Endodermal cell (in vitro differentiated cells): ENCODE measurements at places on chromosomes 16 and 17. TPM values are rescaled to one million over a fixed set of nuclear protein-coding genes. Genes with fewer than 3 reads are reported as not detected.

- no peaks in the 10 kb centered on the region for H3K36me3 ChIP-seq
- no peak for DNase-seq
- no peak overlapping the region for H3K27ac ChIP-seq
- H3K4me3 ChIP-seq = no peak overlapping the region
- no peaks in the 10 kb centered on the region for H3K27me3 ChIP-seq
These were observed 8.7 kb upstream of the DPEP1 start for GRCh38 chr16:89604764-89605163.

- peaks cover 65% of the 10 kb centered on the region for H3K27me3 ChIP-seq
- no peaks in the 10 kb centered on the region for H3K4me1 ChIP-seq
- H3K36me3 ChIP-seq = no peaks in the 10 kb centered on the region
- no peak overlapping the region for H3K27ac ChIP-seq
- no peak for DNase-seq
These were observed 215.6 kb downstream of the GRIN2A start for GRCh38 chr16:9966569-9967157.

DNA sequence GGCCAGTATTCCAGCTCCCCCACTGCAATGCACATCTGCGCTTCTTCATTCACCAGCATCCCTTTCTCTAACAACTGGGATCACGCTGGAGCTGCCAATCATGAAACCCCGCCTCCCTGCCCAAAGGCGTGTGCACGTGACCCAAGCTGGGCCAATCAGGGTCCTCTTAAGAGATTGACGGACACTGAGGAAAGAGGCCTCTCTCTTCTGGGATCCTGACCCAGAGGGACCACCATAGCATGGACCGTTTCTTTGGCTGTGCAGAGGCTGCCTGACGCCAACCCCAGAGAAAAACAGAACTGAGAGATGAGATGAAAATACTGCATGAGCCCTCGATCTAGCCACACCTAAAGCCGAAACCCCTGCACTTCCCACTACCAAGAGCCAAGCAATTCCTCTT is 32.0 kb downstream of the COTL1 start:
- no peak overlapping the region for H3K4me3 ChIP-seq
- peak overlapping the region; percentile 36 for H3K27ac ChIP-seq
- DNase-seq = peak; percentile 89

- H3K27ac ChIP-seq = no peak overlapping the region
- H3K27me3 ChIP-seq = no peaks in the 10 kb centered on the region
- peaks cover 35% of the 10 kb centered on the region for H3K36me3 ChIP-seq
These were observed 42.7 kb downstream of the ATF7IP2 start for GRCh38 chr16:10428433-10429168.

- DNase-seq = peak; percentile 58
- H3K4me1 ChIP-seq = peaks cover 13% of the 10 kb centered on the region
- no peaks in the 10 kb centered on the region for H3K27me3 ChIP-seq
- H3K4me3 ChIP-seq = no peak overlapping the region
These were observed 896 bp upstream of the MYLK3 start for GRCh38 chr16:46748775-46749705.

- DNase-seq = no peak
- no peak overlapping the region for H3K4me3 ChIP-seq
- H3K36me3 ChIP-seq = peaks cover 27% of the 10 kb centered on the region
- no peaks in the 10 kb centered on the region for H3K4me1 ChIP-seq
- no peak overlapping the region for H3K27ac ChIP-seq
- H3K27me3 ChIP-seq = no peaks in the 10 kb centered on the region
These were observed 26.9 kb downstream of the RND2 start for GRCh38 chr17:43051969-43052368.

- H3K4me3 ChIP-seq = no peak overlapping the region
- no peaks in the 10 kb centered on the region for H3K36me3 ChIP-seq
- no peak for DNase-seq
- H3K27me3 ChIP-seq = no peaks in the 10 kb centered on the region
These were observed 6.4 kb upstream of the CD300LD start for GRCh38 chr17:74598346-74599022.

DNA sequence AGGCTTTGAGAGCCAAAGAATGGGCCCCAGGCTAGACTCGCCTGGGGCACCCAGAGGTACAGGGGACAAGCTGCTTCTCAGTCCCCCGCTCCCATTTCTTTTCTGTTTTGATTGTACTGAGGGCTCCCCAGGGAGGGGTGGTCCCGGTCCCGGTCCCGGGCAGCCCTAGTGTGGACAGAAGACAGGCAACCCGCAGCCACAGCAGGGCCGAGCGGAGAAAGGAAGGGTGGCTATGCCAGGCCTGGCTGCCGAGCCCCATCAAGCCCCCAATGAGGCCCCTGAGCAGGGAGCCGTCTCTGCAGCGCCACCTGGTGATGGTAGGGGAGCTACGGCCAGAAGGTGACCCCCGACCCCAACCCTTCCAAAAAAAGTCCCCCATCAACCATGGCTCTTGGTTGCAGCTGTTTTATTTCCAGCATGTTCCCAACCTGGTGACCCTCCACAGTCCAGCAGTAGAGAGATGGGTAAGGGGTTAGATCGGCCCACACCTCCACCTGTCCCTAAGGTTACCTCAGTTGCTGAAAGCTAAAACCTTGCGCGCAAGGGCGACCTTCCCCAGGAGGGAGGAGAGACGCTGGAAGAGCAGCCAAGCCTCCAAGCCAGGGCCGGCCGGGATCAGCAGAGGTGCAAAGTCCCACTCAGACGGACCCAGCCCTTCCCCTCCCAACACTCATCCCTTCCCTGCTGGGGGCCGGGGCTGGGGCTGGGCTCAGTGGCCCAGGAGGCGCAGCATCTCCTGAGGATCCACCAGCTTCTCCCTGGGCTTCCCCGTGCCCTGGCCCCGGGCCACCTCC is 2.6 kb upstream of the GRIN2C start:
- no peaks in the 10 kb centered on the region for H3K4me1 ChIP-seq
- H3K27me3 ChIP-seq = peaks cover 49% of the 10 kb centered on the region
- DNase-seq = peak; percentile 98
- no peak overlapping the region for H3K27ac ChIP-seq

Gene DRC3
- total RNA-seq = 1.2 to 2.0 TPM (median 1.9 TPM) in 3 replicates

Gene PYY
- total RNA-seq = 1.1 and 1.4 TPM in 2 replicates

Gene YWHAE
- total RNA-seq = 1,225 and 1,283 TPM in 2 replicates

Gene MRPS34
- total RNA-seq = 103 to 164 TPM (median 152 TPM) in 3 replicates
